ENCODE measurements at places on chromosomes 13 and 19. TPM values are rescaled to one million over a fixed set of nuclear protein-coding genes. Genes with fewer than 3 reads are reported as not detected.

TLE5 gene
- 171 TPM for total RNA-seq

KRTDAP gene
- total RNA-seq = not detected

ZNF98 gene
- not detected for total RNA-seq

APOC1 gene
- 132 TPM for total RNA-seq

GPR4 gene
- 0.12 TPM for total RNA-seq

ZNF709 gene
- total RNA-seq = not detected

KLK12 gene
- not detected for total RNA-seq

HRC gene
- not detected for total RNA-seq

ZNF284 gene
- 0.39 TPM for total RNA-seq

TEKTIP1 gene
- total RNA-seq = not detected

ZNF345 gene
- 0.09 TPM for total RNA-seq

FCAR gene
- total RNA-seq = not detected

NAA16 gene
- 7.9 TPM for total RNA-seq

KCNN4 gene
- 66.7 TPM for total RNA-seq

CGB2 gene
- 0.71 TPM for total RNA-seq

ZNF880 gene
- 0.70 TPM for total RNA-seq

PGLYRP1 gene
- total RNA-seq = not detected

TMEM161A gene
- total RNA-seq = 29.5 TPM

IGLON5 gene
- 0.03 TPM for total RNA-seq

ALOX5AP gene
- total RNA-seq = 3.7 TPM

C19orf12 gene
- 42.5 TPM for total RNA-seq

IZUMO4 gene
- total RNA-seq = 0.40 TPM

HSD17B14 gene
- total RNA-seq = 15.3 TPM

CD70 gene
- total RNA-seq = 24.7 TPM

RUBCNL gene
- 0.06 TPM for total RNA-seq

KIR3DL2 gene
- total RNA-seq = not detected

IFNL1 gene
- total RNA-seq = not detected

ACP7 gene
- total RNA-seq = 0.12 TPM

SMIM24 gene
- 0.44 TPM for total RNA-seq

ZNF560 gene
- not detected for total RNA-seq

ZNF66 gene
- total RNA-seq = not detected

ZNF585A gene
- 7.4 TPM for total RNA-seq

COG6 gene
- 4.3 TPM for total RNA-seq

B3GNT3 gene
- total RNA-seq = 4.6 TPM

ZNF791 gene
- 4.9 TPM for total RNA-seq

VN1R2 gene
- total RNA-seq = not detected

GNA15 gene
- total RNA-seq = 0.07 TPM

TRPC4 gene
- total RNA-seq = 0.01 TPM

YJEFN3 gene
- 4.8 TPM for total RNA-seq

LIM2 gene
- total RNA-seq = not detected

ANGPTL8 gene
- not detected for total RNA-seq

CCL25 gene
- total RNA-seq = not detected

PLEKHA4 gene
- total RNA-seq = 1.7 TPM

SIGLEC8 gene
- not detected for total RNA-seq

TOMM40 gene
- total RNA-seq = 250 TPM

MAST1 gene
- 2.0 TPM for total RNA-seq

ERICH6B gene
- not detected for total RNA-seq

ATP4A gene
- total RNA-seq = not detected

ITGBL1 gene
- 1.4 TPM for total RNA-seq

TEX29 gene
- not detected for total RNA-seq

FAM174C gene
- 81.6 TPM for total RNA-seq

PLIN5 gene
- 0.26 TPM for total RNA-seq

MKNK2 gene
- 62.7 TPM for total RNA-seq

ZNF724 gene
- total RNA-seq = 0.68 TPM

MADCAM1 gene
- 0.33 TPM for total RNA-seq

PLEKHF1 gene
- 11.4 TPM for total RNA-seq

GPR32 gene
- not detected for total RNA-seq
